GM13977 (cell line): ENCODE measurements at places on chromosomes 2 and 18.
A peak's percentile ranks its signal among the peaks of the same experiment; 100 is the strongest.

GRCh38 chr2:34601561-34601960 is 1002.5 kb upstream of the FAM98A start:
- DNase-seq: no peak

GRCh38 chr18:47149457-47150028 is 757 bp downstream of the HDHD2 start:
- DNase-seq: no peak

- DNase-seq: no peak
Observed at GRCh38 chr2:86788165-86788564, 2.5 kb downstream of the CD8A start.

DNA sequence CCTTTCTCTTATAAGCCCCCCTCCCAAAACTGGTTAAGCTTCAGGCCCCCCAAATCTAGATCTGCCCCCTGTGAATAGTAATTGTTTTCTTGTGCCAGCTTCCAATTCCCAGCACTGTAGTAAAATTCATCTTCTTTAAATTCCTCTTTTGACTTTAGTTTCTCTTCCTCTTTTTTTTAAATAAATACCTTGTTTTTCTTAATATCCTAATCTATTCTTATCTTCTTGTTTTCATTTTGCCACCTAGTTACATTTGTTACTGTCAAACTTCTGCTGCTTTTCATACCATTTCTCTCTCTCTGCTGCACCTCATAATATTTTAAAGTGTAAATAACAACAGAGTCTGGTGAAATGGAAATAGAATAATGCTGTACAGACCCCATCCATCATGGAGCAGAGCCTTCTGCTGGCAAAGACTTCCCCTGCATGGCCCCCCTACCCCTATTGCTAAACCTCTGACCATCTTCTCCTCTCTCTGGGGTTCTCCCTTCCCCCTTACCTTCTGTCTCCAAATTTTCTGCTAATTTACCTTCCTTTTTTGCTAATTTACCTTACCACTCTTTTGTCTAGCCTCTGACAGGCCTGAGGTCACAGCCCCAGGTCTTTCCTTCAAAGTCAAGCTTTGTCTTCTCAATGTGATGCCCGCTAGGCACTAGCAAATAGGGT is 94.9 kb upstream of the PAPOLG start:
- no peak for DNase-seq

GRCh38 chr2:195337597-195337996 is 319.4 kb upstream of the SLC39A10 start:
- DNase-seq: no peak

DNA sequence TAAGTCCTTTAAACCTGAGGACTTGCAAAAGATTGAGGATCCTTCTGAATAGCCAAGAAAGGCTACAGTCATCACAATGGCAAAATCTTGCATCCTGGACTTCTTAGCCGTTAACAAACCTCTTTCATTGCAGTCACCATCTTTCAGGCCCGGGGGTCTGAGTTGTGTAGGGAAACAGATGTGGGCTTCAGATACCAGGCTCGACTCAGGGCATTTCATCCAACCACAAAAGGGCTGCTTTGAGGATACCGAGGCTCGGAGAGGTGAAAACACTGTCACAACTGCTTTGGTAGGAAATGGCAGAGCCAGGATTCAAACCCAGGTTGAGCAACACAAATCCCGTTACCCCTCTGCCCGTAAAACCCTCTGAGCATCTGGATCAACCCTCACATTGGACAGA is 147.4 kb downstream of the TFCP2L1 start:
- no peak for DNase-seq

GRCh38 chr2:72989770-72990556 is 72.6 kb downstream of the EMX1 start:
- no peak for DNase-seq

DNA sequence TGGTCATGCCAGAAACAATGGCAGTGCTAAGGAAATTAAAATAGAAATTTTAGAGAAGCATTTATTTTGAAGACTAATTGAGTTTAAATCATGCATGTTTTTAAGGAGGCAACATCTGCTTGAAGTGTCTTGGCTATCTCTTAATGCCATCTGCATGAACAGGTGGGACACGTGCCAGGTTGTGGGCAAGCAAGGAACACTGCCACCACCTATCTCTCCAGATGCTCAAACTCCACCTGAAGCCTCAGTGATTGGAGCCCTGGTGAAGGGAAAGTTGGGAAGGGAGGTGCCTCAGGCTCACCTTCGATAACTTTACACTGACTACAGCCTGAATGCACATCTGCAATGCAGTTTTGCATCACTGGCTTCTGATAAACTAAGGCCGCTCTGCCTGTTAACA is 91.5 kb downstream of the TPGS2 start:
- DNase-seq: no peak

DNA sequence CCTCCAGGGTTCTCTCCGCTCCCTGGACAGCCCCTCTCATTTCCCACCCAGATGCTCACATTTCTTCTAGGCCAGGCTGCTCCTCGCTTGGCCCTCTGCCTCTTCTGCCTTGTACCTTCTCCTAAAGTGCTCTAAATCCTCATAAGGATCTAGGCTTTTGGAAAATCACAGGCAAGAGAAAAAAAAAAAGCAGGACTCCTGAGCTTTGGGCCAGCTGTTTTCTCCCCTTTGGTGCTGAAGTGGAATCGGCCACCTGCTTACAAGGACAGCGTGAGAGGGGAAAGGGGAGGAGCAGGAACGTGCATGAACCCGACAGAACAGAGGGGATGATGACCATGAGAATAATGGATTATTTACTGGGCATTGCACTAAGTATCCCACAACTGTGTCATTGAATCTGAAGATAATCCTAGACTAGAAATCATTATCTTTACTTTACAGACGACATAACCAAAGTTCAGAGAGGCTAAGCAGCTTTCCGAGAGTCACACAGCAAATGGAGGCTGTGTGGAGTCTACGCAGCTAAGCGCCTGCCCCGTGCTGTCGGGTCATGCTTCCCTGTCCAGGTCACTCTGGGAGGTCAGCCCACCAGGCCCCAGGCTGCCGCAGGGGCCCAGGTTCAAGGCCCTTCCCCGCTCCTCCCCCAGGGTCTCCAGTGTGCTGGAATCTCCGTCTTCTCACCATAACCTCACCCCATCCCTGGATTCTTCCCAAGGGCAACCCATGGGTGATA is 141.9 kb downstream of the PXDN start:
- DNase-seq: no peak

DNA sequence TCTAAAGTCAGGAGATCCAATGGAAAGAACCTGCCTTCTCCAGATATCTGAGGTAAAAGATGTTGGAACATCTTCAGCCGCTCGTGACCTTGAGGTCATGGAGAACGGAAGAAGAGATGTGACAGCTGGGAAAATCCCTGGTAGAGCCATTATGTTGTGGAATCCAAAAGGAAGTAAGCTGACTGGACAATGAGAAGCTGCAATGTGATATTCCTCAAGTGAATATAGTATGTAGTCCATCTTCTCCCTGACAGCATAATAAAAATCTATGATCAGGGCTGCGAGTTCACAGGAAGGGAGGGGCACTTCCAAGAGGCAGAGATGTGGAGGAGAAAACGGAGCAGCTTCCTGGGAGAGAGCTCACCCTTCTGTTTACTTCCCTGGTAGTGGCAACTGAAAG is 201.0 kb upstream of the SP5 start:
- DNase-seq: no peak

- no peak for DNase-seq
Observed at GRCh38 chr2:39545957-39546356, 108.9 kb upstream of the MAP4K3 start.

GRCh38 chr2:199344012-199344411 is 113.7 kb downstream of the SATB2 start:
- no peak for DNase-seq

DNA sequence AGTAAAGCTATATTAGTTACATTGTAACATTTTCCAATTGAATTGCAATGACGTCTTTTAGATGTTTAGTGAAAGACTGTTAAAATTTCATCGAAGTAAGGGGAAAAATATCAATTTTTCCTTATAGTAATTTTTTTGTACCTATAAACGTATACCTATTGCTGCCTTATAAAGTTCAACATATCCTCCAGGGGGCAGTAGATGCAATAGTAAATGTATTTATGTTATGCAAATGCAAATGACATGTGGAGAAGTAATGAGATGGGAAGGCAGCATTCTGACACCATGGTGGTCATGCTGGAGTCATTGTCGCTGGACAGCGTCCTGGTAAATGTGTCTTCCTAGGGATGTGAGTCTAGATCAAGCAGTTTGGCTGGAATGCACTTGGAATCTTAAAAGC is 38.7 kb downstream of the MSTN start:
- DNase-seq: peak; percentile 9

- no peak for DNase-seq
Observed at GRCh38 chr2:24507549-24507948, 16.5 kb downstream of the NCOA1 start.

DNA sequence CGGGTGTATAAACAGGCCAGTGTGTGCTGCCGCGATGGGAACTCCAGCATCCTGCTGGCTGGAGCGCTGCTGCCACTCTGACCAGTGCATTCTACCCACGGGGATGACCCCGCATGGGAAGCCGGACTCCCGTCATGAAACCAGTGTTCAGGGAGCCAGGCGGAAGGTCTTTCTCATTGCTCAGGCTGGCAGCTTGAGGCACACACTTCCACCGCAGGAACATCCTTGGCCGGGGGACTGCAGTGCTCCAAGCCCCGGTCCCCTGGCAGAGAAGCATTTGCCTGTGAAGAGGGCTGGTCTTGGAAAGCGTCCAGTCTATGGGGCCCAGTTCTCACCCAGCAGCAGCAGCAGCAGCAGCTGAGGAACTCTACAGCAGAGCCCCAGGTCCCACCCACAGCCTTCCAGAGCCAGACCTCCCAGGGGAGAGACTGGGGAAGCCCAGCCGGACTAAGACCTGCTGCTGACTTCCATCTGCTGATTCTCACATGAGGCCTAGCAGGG is 235.9 kb downstream of the KLHL29 start:
- no peak for DNase-seq
